ENCODE measurements at places on chromosomes 6 and 20. TPM values are rescaled to one million over a fixed set of nuclear protein-coding genes. Genes with fewer than 3 reads are reported as not detected.

- DNase-seq: peak; percentile 87
- peak overlapping the region; percentile 91 for H3K27ac ChIP-seq
Observed at GRCh38 chr6:12051861-12052368, 39.8 kb downstream of the HIVEP1 start.

DHX35 gene
- total RNA-seq: 17.2 TPM

NKAIN2 gene
- total RNA-seq: not detected

ADAM33 gene
- not detected for total RNA-seq

Measured in natural killer cell treated with Interleukin-12 subunit alpha and Interleukin-12 subunit beta and Interleukin-15 and Interleukin-18, amount 100 ng/mL, for 72 hours (primary cell).